ENCODE measurements at places on chromosomes 1 and 21. TPM values are rescaled to one million over a fixed set of nuclear protein-coding genes. Genes with fewer than 3 reads are reported as not detected.
A peak's percentile ranks its signal among the peaks of the same experiment; 100 is the strongest.

Gene OLFML2B
- total RNA-seq, result 66.7 TPM

Gene EPHB2
- total RNA-seq, result 32.5 TPM

DNA sequence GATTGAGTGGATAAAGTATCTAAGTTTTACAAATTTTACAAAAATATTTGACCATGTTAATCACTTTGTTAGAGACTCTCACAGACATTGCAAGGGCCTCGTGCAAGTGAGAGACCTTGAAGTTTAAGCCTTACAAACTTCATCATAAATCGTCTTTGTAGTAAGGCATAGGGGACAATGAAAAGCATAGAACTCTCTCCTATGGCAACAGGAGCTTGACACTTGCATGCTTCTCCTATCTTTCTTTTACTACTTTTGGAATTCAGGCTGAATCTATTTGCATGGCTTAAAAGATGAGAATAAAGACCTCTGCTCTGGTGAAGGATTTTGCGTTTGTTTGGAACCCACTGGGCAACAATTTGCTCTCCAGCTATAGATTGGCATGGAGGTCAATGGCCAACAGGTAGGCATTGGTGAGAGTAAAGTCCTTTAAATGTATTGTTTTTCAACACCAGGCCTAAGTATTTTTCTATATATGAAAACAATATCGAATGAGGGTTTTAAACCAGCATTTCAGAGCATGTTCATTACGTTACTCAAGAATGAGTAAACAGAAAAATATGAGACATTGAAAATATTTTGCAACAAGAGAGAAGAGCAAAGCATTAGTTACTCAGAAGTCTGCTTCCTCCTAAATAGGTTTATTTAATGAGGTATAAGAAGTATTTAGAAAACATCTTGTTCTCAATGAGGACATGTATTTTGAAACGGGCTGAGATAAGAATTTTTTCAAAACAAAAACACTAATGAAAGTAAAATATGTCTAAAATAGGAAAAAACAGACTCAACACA is 192.2 kb downstream of the TGFB2 start:
- H3K27me3 ChIP-seq, result no peaks in the 10 kb centered on the region
- no peak for DNase-seq
- peak overlapping the region; percentile 17 for H3K27ac ChIP-seq

Gene LCE2B
- total RNA-seq, result not detected

DNA sequence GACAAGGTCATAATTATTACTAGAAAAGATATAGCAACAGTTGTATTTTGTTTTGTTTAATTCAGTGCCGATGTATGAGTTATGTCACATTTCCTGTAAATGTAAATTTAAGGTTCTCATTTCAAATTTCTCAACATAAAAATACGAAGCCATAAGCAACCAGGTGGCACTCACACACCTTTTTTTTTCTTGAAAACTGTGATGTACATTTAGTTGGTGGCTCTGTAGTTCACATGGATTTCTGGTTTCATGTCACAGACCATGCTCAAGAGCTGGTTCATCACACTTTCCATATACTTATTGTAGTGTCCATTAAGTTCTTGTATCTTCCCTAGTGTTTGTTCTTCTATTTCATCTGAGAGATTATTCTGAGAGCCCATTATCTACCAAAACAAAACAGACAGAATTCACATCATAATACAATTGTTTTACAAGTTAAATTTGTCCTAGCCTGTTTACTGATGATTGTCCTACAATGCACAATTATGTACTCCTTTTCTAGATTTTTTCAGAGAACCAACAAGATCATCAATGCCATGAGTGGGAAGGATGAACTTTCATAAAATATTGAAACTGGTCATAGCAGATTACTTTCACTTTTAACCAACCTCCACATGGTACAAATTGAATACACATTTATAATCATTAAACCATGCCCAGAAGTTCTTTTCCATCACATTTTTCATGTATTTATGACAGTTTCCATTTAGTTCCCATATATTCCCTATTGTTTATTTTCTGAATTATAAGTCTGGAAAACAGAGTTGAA is 17.1 kb downstream of the ATP6V1G3 start:
- no peaks in the 10 kb centered on the region for H3K27me3 ChIP-seq
- DNase-seq, result no peak
- H3K4me3 ChIP-seq, result no peak overlapping the region
- H3K4me1 ChIP-seq, result peaks cover 35% of the 10 kb centered on the region

Gene TGFB2
- total RNA-seq, result 184 TPM

- H3K4me1 ChIP-seq, result peaks cover 16% of the 10 kb centered on the region
- H3K4me3 ChIP-seq, result no peak overlapping the region
- H3K36me3 ChIP-seq, result no peaks in the 10 kb centered on the region
- no peak for DNase-seq
Measured at GRCh38 chr1:119009312-119009655, 21.1 kb upstream of the TBX15 start.

- H3K4me3 ChIP-seq, result no peak overlapping the region
- H3K36me3 ChIP-seq, result no peaks in the 10 kb centered on the region
- H3K27ac ChIP-seq, result no peak overlapping the region
- peaks cover 7% of the 10 kb centered on the region for H3K27me3 ChIP-seq
- no peaks in the 10 kb centered on the region for H3K4me1 ChIP-seq
Measured at GRCh38 chr1:29906927-29907326, 670.6 kb downstream of the PTPRU start.

Gene GLIS1
- 38.0 TPM for total RNA-seq

DNA sequence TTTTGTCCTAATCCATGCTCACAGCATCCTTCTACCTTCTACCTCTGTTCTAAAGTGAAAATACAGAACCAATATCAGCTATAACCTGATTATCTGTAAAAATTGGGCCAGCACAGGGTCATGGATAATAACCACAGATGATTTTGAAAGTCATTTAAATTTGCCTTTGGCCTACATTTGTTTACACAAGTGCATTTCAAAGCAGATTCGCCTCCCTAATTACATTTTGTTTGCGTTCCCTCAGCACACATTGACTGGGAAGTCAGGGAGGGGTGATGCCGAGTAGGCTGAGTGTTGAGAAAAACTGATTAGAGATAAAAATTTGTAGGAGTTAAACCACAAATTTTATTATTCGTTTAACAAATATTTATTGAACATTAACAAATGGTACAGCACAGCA is 19.2 kb upstream of the RGS8 start:
- H3K4me1 ChIP-seq, result peaks cover 17% of the 10 kb centered on the region
- no peak overlapping the region for H3K4me3 ChIP-seq
- H3K27ac ChIP-seq, result no peak overlapping the region
- peaks cover 15% of the 10 kb centered on the region for H3K27me3 ChIP-seq

Gene HPDL
- 0.35 TPM for total RNA-seq

DNA sequence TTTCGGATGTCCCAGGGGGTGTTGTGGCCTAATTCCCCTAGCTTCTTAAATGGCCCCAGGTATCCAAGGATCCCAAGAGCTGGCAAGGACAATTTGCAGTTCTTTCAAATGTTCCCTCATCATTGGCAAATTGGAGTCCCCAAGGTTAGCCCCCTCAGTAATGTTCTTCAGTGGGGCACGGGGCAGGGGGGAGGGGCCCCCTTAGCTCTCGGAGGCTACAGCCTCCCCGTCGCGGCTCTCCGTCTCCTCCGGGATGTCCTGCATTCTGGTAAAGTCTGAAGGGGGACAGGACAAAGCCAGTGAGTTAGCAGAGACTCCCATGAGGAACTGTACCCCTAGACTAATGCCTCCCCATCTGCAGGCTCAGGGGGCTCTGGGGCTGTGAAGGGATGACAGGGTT is 6.3 kb downstream of the RXFP4 start:
- no peaks in the 10 kb centered on the region for H3K27me3 ChIP-seq
- DNase-seq, result no peak
- no peak overlapping the region for H3K4me3 ChIP-seq
- H3K36me3 ChIP-seq, result peaks cover 38% of the 10 kb centered on the region
- H3K27ac ChIP-seq, result no peak overlapping the region
- H3K4me1 ChIP-seq, result peaks cover 16% of the 10 kb centered on the region

Gene ADAMTS4
- 1.2 TPM for total RNA-seq

Gene PTP4A2
- total RNA-seq, result 142 TPM

DNA sequence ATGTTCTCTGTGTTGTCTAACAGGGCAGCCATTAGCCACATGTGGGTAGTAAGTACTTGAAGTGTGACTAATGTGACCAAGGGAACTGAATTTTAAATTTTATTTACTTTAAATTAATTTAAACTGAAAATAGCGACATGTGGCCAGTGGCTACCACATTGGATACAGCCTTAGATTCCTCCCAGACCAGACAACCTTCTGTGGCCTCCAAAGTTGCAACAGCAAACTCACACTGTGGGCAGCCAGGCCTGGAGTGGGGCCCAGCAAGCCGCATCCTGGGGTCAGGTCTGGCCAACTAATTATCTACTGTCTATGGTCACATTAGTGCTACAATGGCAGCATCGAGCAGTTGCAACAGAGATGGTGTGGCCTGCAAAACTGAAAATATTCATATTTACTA is 11.7 kb downstream of the EIF2D start:
- H3K27ac ChIP-seq, result no peak overlapping the region
- no peaks in the 10 kb centered on the region for H3K4me1 ChIP-seq
- no peak for DNase-seq
- H3K4me3 ChIP-seq, result no peak overlapping the region
- no peaks in the 10 kb centered on the region for H3K27me3 ChIP-seq

All from osteocyte (in vitro differentiated cells).